ENCODE measurements at places on chromosomes 11 and 22. TPM values are rescaled to one million over a fixed set of nuclear protein-coding genes. Genes with fewer than 3 reads are reported as not detected.

GRCh38 chr11:95821640-95822039 is 31.3 kb downstream of the CEP57 start:
- no peak for DNase-seq

Gene CNIH2
- polyA plus RNA-seq = 2.0 TPM

Gene C11orf42
- not detected for polyA plus RNA-seq

Gene LSP1
- polyA plus RNA-seq = not detected

Gene SLC17A6
- not detected for polyA plus RNA-seq

DNA sequence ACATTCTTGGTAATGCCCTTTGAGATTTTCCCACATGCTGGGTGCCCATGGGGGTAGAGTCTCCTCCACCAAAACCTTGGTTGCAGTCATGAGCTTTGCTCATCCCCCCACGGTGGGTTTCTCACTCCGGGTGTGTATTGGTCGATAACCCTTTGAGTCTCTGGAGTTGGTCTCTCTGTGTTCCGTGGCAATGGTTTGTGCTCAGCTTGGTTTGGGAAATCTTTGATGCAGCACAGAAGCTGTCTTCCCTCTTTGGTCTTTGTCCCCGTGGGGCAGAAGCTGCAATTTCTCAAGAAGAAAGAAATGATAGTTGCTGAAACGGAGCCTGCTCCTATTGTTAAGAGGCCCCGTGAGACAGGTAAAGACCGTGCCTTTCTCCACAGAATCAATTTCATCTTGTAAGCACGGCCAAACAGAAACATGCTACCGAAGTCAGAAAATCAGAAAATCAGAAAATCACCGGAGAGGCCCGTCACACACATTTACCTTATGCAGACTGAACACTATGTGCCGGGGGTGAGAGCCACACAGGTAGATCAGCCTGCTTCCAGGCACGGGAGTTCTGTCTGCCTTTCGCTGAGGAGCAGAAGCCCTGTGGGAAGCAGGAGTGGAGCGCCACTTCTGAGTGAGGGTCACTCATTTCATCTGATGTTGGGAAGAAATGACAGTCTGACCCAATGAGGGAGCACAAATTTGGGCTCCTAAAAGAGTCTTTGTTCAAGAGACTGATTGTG is 186.1 kb downstream of the TBC1D22A start:
- no peak for DNase-seq

DNA sequence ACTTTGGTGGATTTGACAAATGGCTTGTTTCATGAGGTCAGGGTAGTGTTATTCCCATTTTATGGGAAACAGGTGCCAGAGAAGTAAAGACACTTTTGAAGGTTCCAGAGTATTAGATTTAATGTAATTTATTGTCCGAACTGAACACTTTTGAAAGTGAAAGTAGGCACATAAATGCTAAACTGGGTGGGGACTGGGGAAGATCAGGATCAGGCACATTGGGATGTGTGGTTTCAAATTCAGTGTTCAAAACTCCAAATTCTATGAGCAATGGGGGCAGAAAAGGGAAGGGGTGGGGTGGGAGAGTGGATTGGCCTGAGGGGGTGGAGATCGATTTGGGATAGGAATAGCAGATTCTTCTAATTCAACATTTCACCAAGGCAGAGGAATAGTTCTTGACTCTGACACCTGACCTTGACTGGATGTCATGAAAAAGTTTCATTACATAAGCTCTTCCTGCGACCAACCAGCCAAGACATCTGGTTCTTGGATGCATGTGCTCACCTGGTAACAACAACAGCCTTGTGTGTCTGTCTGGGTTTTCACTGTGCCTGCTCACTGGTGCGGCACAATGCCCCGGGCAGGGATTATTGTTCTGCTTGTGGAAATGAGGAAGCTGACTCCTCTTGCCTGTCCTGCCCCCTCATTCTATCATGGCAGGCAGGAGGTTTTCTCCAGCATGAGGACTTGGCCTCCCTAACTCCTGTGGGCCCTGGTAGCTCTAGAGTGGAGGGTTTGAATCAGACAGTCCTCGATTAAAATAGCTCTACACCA is 10.8 kb downstream of the PPFIBP2 start:
- no peak for DNase-seq

DNA sequence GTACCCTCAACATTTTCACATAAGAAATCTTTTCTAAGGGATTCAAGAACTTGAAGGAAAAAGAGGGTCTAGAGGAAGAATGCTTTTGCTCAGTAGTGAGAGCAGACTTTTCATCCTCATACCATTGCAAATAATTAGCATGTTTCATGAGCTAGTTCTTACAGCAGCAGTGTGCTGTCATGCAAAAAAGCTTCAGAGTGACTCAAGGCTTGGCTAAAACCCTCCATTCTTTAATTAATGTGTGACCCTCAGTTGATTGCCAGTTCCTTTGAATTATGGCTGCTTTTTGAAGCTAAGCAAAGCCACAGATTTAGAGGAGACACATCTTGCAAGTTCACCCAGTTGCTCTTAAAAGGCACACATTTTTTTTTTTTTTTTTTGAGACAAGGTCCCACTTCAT is 36.6 kb upstream of the PCF11 start:
- DNase-seq = no peak

Gene ZW10
- polyA plus RNA-seq = 12.5 TPM

DNA sequence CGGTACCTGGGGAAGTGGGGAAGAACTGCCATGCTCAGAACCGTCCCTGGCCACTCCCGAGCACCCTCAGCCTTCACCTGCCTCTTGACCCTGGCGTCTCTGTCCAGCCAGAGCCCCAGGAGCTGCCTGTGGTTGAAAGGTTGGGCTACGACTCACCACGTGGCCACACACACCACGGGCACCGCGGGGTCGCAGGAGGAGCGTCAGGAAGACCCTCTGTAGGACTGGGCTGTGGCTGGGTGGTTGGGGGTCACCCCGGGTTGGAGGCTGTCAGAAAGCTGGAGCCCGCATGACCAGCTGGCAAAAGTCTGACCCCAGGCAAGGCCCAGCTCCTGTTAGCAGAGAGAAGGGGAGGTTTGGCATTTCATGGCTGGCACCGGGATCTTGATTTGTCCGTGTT is 11.5 kb downstream of the KRTAP5-5 start:
- DNase-seq = no peak

DNA sequence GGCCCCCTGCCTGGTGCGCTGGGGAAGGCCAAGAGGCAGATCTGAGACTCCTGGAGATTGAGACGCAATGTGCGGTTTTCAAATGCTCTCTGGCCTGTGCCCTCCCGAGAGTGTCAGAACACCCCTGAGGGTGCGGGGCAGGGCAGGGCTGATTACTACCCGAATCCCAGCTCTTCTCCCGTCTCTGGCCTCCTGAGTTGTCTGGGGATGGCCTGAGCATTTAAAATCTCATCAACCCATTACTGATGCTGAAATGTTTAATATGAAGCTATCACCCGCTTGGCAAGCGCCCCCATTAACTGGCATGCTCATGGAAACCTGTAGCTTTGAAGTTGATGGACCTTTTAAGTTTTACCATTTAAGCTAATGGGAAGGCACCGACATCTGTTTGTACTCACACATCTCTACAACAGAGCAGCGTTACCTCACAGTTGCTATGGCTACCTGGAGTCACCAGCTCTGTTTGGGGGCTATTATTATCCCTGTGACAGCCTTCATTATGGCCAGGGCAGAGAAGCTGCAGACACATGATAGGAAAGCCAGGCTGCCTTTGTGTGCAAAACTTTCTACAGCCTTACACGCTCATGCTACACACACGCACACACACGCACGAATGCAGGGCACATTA is 3.6 kb upstream of the MB start:
- no peak for DNase-seq

- no peak for DNase-seq
Measured at GRCh38 chr11:13284776-13285588, 7.4 kb downstream of the BMAL1 start.

Gene OR8H3
- polyA plus RNA-seq = not detected

DNA sequence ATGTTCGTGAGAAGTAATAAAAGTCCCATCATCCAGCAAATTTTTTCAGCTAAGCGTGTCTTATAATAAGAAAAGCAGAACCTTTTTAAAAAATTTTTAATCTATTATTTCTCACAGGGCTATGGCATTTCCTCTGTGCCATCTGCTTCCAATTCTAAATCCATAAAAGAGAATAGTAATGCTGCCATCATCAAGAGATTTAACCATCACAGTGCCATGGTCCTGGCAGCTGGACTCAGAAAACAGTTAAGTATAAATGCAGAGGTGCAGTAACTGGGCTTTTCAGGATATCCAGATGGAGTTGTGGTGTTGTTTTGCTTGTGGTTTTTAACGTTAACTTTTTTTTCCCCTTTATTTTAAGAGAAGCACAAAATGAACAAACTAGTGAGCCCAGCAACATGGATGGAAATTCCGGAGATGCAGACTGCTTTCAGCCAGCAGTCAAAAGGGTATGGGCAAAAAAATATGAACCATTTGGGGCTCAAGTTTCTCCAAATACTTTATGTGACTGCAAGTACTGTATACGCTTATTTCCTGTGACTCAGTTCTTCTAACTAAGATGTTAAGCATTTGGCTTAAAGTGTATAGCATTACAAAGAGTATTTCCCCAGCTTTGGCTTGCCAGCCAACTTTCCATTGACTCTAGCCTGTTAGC is 25.2 kb downstream of the GTF2H1 start:
- DNase-seq = peak; percentile 59

DNA sequence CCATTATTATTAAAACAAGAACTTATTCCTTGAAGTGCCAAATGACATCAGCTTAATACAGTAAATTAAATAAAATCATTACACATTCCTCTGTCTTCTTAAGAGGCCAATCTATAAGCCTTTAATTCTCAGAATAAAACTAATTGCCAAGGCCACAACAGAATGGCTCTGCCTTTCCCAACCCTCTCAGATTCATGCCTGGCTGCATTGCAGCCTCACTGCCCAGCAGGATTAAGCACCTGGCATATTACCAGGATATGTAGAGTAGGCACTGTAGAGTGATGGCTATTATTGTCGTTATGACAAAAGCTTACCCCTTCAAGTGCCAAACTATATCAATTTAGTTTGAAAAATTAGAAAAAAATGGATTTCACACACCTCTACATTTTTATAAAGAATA is 9.4 kb upstream of the CALCA start:
- no peak for DNase-seq

DNA sequence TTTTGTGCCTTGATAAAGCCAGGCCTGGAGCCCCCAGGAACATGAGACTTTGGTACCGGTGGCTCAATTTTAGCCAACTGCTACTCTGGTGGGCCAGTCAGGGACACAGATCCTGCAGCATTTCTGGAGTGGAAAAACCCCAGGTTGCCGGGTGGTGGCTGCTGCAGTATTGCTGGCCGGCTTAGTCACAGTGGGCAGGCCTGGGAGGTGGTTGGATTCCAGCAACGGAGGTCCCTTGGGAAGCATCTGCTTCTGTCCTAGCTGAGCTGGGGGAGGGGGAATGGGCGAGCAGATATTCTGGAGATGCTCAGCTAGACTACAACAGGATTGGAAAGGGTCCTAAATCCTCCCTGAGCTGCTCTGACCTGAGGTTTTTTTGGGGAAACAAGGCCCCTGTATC is 31.6 kb upstream of the ACCSL start:
- DNase-seq = no peak

Gene RAG2
- not detected for polyA plus RNA-seq

- DNase-seq = no peak
Measured at GRCh38 chr11:77130763-77131513, 2.9 kb downstream of the MYO7A start.

Gene OR52N4
- not detected for polyA plus RNA-seq

DNA sequence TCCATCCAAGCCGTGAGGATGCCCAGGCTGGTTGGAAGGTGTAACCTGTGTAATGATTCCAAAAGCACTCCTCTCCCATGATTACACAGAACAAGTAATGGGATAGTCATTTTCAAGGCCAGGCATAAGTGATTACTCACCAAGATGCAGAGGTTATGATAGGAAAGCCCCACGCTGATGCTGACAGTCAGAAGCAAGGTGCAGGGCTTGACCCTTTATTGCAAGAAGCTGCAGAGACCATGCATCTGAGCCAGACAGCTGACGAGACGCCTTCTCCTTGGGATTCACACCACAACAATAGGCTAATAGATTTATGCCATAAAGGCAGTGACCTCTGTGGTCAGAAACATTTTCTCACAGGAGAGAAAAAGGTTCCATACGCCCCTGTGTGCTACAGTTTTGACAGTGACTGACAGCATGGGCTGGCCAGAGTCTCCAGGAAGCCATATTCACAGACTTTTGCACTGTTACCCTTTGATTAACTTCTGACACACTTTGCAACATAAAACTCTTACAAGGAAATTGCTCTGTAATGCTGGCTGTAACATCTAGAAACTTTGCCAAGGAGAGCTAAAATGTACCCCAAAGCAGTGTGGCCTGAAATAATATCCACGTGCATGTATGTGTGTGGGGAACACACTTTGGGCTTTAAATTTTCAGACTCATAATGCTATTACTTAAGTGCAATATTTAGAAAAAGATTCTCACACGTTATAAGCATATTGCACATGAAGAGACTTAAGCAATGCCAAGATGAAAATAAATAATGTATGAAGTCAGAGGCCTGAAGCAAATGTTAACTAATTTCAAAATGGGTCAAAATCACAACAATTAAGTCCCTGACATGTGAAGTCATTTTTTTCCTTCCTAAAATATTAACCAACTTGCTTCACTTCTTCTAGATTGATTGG is 1079.0 kb upstream of the TENM4 start:
- no peak for DNase-seq

Measured in AG04450 (cell line).